Activated naive CD4-positive, alpha-beta T cell treated with anti-CD3 and anti-CD28 coated beads, Interleukin-2, amount 50 U/mL, for 72 hours (primary cell): ENCODE measurements at places on chromosomes 12 and 14.

GRCh38 chr12:62434494-62435302 is 31.9 kb upstream of the MON2 start:
- DNase-seq: no peak

- no peak for DNase-seq
These were observed 48.8 kb upstream of the LTBP2 start for GRCh38 chr14:74660863-74661262.

DNA sequence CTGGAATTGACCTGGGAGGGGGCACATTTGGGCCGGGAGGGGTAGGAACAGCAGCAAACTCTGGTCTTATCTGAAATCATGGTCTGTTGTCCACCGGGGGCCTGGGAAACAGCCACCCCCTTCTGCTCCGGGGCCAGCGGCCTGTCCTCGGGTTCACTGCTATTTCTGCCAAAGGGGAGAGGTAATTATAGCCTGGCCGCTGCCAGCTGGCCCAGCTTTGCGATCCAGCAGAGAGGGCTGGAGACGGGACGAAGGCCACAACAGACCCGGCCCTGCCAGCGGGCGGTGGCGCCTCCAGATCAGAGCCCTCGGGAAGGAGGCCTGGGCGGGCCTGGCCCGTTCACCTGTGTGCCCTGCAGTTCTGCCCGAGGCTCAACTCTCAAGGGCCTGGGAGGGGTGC is at the start of gene C14orf180:
Gene C14orf180, plus strand, starts transcription at position 258 of the 400 bp plus-strand sequence. CDS start 6,667 bp downstream, outside the sequence.
- DNase-seq: no peak

- DNase-seq: no peak
These were observed 393.4 kb upstream of the SEL1L start for GRCh38 chr14:81927070-81927469.

DNA sequence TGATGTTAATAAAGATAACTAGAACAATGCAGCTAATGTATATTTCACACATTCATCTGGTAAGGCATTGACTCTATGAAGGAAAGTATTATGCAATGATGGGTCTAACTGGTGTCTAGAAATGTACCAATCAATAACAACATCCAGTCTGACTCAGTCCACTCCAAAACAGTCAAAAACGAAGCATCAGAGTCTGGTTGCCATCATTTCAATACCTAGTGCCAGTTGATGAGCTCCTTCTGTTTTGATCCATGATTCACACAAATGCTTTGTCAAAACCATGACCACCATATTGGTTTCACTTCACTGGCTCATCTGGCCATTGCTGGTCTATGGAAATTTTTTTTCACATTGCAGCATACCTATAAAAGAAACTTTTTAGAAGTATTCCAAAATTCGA is 747.2 kb upstream of the TMEM132C start:
- DNase-seq: no peak

DNA sequence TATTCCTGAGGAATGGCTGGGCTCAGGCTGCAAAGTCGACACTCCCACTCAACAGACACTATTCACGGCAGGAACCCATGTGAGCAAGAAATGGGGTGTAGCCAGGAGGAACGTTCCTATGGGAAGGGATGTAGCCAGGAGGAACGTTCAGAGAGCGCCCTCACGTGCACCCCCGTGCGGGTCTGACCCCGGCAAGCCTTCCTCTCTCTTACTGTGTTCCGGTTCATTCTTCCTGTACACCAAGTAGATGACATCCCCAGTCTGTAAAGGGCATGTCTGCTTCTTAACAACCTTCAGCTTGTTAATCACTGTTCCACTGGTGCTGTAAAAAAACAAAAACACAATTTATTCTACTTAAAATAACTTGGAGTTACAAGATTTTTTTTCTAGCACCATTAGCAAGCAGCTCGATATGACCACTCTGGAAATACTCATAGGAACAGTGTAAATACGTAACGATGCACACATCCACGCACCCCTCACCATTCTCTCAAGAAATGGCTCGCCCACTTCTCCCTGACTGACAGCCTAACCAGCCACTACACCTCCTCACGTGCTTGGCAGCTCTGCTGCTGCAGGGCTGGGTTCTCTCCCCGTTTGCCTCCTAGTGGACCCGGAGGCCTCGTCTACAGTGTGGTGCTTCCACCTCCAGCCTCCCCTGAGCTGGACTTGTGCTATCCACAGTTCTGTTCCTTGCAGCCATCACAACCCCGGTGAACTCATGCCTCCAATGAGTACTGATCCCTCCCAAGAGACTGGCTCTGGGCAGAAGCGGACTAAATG is 15.1 kb downstream of the CHFR start:
- DNase-seq: no peak

- no peak for DNase-seq
These were observed 65.2 kb downstream of the MARK3 start for GRCh38 chr14:103450416-103450815.

DNA sequence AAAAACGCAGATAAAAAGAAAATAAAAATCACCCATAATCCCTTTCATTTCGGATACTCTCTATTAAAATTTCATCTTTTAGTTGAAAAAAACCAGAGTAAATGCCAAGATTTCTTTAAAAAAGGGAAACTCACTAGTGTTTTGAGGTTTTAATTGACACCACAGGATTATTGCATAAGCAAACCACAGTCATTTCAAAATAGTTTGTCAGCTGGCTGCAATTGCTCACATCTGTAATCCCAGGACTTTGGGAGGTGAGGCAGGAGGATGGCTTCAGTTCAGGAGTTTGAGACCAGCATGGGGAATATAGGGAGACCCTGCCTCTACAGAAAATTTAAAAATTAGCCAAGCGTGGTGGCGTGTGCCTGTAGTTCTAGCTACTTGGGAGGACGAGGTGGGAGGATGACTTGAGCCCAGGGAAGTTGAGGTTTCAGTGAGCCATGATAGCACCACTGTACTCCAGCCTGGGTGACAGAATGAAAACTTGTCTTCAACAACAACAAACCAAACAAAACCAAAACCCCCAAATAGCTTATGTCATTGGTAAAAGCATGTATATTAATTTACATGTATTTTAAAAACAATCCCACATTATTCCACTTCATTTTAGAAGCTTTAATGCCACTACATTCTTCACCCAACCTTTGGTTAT is 48.8 kb downstream of the SYNE2 start:
- no peak for DNase-seq

- DNase-seq: no peak
These were observed 707 bp downstream of the DHRS1 start for GRCh38 chr14:24298892-24299254.

DNA sequence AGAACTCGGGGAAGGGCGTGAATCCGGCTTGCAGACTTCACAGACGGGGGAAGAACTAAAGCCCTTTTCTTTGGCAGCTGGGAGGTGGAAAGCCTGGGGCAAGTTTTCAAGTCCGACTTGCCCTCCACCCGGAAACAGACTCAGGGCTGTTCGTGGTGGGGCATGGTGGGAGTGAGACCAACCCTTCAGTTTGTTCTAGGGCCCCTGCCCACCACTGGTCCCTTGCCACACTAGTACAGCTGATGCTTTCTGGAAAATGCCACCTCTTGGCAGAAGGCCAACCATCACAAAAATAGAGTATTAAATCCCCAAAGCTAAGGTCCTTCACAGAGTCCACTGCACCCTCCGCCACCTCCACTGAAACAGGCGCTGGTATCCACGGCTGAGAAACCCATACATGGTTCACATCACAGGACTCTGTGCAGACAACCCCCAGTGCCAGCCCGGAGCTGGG is 50.4 kb upstream of the DDX11 start:
- DNase-seq: no peak

DNA sequence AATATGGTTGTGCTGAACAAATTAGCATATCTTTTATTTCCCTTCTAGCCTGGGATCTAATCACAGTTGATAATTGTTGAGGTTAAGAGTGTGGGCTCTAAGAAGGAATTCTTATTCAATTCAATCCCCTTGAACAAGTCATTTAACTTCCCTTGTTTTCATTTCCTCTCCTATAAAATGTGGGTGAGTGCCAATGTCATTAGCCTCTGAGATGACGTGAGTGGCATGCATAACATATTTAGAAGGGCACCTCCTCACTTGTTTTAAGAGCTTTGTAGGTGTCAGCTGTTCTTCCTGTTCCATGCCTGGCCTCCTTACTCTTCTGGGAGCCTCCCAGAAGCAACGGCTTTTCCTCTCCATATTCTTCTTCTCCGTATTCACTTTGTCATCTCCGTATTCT is 155.4 kb upstream of the NEDD1 start:
- DNase-seq: no peak
